EL (cell line): ENCODE measurements at places on chromosomes 6 and 20.

DNA sequence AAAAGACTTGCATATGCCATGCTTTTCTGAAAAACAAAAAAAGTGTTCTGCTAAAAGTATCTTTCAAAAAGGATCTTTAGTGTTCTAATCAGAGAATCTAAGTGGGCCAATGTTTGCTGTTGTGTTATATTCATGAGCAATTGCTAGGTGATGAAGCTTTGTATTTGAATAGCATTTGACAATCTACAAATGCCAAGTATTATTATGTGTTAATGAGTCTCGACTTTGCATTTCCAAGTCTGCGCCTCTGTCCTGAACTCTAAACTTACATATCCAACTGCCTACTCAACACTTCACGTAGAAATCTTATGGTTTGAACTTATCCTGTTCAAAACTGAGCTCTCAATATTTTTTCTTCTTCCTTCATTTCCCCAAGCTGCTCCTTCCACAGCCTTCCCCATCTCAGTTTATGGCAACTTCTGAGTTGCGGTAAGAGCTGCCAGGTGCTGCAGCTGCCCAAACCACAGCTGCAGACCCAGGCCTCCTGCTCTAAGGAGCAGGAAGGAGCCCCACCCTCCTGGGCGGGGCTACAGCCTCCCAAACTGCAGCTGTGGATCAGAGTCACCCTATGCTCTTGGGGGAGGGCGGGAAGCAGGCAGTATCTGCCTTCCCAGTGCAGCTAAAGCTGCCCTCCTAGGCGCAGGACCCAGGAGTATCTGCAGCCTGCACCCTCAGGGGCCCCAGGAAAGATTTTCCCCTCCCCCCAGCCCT lies 16.7 kb upstream of the MAK start:
- DNase-seq: no peak

GRCh38 chr6:92364948-92365541 lies 1054.3 kb downstream of the EPHA7 start:
- DNase-seq: no peak

- no peak for DNase-seq
Observed at GRCh38 chr6:90545448-90545847, 41.4 kb downstream of the MAP3K7 start.

DNA sequence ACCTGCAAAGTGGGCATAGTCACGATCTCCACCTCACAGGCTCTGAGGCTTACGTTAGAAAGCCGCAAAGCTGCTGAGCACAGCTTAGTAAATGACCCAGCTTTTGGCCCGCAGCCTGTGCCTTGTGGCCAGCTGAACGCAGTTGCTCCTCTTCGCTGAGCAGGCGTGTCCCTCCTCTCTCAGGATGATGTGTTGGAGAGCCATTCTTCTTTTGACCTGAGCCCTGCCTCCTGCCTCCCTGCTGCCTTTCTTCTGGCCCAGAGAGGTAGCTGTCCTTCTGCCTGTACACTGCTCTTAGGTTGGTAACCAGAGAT lies 47.6 kb upstream of the MYL9 start:
- peak; percentile 87 for DNase-seq

- DNase-seq: peak; percentile 31
Observed at GRCh38 chr6:80548532-80548931, 442.1 kb downstream of the BCKDHB start.

GRCh38 chr20:3898639-3899038 lies 9.5 kb downstream of the PANK2 start:
- DNase-seq: no peak

DNA sequence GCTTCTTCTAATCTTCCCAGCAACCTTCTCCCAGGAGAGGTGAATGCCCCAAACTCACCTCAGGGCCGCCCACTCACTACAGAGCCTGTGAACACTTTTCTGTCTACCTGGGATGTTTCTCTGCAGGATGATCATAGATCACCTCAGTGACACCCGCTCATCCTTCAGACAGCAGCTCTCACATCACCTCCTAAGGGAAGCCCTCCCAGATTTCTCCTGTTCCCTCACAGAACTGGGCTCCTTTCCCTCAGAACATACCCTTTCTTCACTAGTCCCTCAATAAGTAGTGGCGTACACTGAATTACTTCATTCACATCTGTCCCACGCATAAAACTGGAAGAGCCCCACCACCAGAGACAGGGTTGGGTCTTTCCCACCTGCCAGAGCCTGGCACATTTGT lies 57.8 kb downstream of the CDK5RAP1 start:
- DNase-seq: no peak

GRCh38 chr6:116397914-116398313 lies 27.2 kb downstream of the DSE start:
- DNase-seq: peak; percentile 77

- no peak for DNase-seq
Observed at GRCh38 chr6:51322505-51322904, 503.8 kb downstream of the TFAP2B start.

DNA sequence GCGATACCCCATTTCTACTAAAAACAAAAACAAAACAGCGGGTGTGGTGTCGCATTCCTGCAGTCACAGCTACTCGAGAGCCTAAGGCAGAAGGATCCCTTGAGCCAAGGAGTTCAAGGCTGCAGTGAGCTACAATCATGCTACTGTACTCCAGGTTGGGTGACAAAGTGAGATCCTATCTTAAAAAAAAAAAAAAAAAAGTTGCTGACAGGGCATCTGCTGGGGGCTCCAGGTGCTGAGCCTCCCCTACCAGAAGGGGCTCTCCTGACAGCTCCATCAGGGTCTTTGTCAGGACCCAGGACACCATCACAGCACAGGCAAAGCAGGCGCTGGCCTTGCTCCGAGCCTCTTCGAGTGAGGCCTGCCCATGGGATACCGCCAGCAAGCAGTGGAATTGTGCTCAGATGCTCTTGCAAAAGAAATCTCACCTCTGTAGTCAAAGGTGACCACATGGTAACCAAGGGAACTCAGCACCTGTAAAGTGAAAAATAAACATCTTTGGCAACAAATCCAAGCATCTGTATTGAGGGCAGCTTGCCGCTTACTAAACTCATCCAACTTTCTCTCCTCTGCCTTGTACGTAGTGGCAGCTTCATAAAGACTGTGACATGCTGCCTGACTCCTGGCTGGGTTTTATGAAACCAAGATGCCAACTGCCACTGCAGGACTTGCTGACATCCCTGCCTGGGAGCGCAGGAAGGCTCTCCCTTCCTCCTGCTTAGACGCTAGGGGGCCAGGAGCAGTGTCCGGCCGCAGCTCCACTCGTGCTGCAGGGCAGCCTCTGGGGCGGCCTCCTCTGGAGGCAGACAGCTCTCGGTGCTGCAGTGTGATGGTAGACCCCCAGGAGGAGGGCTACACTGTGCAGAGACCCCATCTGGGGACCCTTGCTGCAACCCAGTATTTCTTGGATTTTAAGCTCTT lies 66.9 kb downstream of the PYGB start:
- no peak for DNase-seq

DNA sequence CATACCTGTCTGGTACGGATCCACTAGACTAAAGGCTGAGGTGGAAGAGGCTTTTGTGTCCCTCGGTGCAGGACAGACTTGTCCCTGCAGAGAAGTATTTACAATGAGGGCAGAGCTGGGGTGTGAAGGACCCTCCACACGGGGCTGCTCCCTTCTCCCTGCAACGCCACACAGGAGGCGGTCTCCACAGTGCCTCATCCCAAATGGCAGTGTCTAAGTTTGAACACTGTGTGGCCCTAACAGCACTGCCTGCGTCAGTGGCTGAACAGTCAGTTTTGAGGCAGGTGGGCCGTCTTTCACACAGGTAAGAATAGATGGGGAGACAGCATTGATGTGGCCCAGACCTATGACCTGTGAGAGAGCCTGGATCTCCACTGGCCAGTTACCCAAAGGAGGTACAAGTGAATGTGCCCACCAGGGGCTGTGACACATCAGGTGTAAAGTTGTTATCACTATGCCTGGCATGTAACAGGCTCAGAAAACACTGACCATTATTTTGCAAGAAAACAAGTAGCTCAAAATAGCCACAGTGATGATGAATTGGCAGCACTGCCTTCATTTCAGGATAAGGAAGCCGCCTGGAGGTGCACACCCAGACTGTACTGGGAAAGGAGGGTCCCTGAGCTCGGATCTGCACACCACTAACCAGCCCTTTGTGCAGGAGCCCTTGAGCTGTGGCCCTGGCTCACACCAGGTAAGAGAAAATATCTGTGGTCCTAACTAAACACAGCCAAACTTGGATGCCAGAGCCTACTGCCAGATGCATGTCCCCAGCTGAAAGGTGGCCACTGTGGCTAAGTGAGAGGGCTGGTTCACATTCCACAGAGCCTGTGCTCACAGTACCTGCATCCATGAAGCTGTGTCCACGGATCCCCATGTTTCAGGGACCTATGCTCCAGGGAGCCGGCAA lies 246.7 kb downstream of the DLL1 start:
- no peak for DNase-seq

- no peak for DNase-seq
Observed at GRCh38 chr6:147855803-147856482, 347.5 kb downstream of the SAMD5 start.

GRCh38 chr6:159819932-159820640 lies 20.0 kb downstream of the PNLDC1 start:
- no peak for DNase-seq

- DNase-seq: peak; percentile 64
Observed at GRCh38 chr6:105431226-105431625, 28.3 kb upstream of the PREP start.

- DNase-seq: no peak
Observed at GRCh38 chr6:20325641-20326421, 75.8 kb upstream of the E2F3 start.

- no peak for DNase-seq
Observed at GRCh38 chr20:45248609-45249008, 5.8 kb downstream of the SLPI start.
